ENCODE measurements at places on chromosomes 11 and 22. TPM values are rescaled to one million over a fixed set of nuclear protein-coding genes. Genes with fewer than 3 reads are reported as not detected.

GRCh38 chr11:98625526-98625925 lies 395.2 kb upstream of the CNTN5 start:
- DNase-seq: no peak

DNA sequence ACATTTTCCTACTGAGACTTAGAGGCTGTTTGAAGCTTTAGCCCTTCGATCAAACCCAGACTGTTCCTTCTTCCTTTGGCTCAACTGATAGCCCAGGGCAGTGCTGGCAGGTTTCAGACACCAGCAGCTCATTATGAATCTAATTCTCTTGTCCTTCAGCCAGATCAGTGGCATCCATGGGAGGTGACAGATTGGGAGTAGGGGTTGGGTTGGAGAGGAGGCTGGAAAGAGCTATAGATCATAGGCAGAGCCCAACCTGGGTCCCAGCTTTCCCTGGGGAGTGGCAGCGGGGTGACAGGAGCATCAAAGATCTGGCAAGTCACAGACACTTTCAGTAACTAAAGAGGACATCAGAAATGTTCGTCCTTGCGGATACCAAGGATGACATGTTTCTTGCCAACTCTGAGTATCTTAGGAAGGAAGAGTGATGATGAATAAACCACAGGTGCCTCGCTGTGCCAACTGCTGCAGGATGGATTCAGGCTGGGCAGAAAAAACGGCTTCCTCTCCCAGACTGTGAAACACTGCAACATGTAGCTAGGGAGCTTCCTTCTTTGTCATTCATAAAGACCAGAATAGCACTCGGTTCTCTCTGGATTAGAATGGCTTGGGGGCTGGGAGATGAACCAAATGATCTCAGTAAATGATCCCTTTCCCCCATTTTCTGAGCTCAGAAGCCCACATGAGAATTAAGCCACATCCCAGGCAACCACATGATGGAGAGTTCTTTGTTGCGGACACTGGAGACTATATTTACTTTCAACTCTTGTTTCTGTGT lies 19.1 kb downstream of the ABCC8 start:
- DNase-seq: no peak

- peak; percentile 70 for DNase-seq
These were observed 737 bp downstream of the BCL2L13 start for GRCh38 chr22:17639247-17639741.

DNA sequence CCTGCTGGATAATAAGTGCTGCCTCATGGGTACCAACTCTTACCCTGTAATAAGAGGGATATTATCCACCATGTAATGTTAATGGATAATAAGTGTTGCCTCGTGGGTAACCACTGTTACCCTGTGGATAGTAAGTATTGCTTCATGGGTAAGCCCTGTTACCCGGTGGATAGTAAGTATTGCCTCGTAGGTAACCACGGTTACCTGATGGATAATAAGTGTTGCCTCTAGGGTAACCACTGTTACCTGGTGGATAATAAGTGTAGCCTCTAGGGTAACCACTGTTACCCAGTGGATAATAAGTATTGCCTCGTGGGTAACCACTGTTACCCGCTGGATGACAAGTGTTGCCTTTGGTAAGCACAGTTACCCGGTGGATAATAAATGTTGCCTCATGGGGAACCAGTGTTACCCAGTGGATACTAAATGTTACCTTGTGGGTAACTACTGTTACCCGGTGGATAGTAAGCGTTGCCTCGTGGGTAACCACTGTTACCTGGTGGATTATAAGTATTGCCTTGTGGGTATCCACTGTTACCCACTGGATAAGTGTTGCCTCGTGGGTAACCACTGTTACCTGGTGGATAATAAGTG lies 18.6 kb upstream of the NXPE4 start:
- no peak for DNase-seq

- peak; percentile 87 for DNase-seq
These were observed 22.0 kb downstream of the BDNF start for GRCh38 chr11:27678242-27678641.

The PARVA gene
- 65.8 TPM for total RNA-seq

The SLC6A5 gene
- not detected for total RNA-seq
